Heart left ventricle (tissue), 16 donors: ENCODE measurements at places on chromosomes 1 and 21. TPM values are rescaled to one million over a fixed set of nuclear protein-coding genes. Genes with fewer than 3 reads are reported as not detected.

DNA sequence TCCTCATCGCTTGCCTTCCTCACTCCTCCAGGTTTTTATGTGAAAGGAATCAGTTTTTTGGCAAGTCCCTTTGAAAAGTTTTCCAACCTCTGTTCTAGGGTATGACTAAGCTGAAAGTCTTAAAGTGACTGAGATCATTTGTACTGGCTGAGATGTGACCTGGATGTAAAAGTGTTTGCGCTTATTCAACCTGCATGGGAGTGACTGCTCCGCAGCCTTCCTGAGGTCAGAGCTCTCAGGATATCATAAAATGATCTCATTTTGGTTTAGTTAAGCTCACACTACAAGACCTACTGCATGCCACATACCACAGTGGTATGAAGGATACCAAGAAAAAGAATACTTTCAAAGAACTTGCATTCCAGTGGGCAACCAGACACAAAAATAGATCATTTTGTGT lies 29.8 kb upstream of the TADA1 start:
- DNase-seq: no peak

GRCh38 chr1:58545591-58546519 lies 671 bp downstream of the OMA1 start:
- peak; percentile 82 for DNase-seq

Gene NUF2
- 0.23 TPM for polyA plus RNA-seq

DNA sequence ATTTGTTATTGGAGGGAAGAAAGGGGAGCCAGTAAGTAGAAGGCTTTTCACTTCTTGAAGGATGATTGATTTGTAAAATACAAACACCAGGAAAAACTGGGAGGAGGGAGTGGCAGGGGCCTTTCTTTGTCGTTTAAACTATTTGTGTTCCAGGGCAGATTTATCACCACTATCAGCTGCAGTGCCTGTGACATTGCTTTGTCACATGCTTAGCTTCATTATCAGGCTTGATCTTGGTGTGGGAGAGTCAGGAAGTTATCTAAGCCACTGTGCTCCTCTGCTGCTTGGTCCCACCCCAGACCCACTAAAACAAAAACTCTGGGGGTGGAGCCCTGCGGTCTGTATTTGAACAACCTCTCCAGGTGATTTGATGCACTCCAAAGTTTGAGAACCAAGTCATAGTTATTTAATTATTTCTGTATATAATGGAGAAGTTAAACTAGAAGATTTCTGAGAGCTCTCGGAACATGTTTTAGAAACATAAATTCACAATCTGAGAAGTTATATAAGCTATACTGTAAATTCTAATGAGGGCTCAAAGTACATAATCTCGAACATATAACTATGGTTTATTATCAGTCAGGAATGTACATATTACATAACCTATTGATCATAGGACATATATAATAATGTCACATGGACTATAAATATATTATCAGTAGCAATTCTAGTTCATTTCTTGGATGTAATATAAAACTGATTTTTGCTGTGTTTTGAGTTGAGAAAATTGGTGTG lies 87.9 kb downstream of the CDC14A start:
- no peak for DNase-seq

DNA sequence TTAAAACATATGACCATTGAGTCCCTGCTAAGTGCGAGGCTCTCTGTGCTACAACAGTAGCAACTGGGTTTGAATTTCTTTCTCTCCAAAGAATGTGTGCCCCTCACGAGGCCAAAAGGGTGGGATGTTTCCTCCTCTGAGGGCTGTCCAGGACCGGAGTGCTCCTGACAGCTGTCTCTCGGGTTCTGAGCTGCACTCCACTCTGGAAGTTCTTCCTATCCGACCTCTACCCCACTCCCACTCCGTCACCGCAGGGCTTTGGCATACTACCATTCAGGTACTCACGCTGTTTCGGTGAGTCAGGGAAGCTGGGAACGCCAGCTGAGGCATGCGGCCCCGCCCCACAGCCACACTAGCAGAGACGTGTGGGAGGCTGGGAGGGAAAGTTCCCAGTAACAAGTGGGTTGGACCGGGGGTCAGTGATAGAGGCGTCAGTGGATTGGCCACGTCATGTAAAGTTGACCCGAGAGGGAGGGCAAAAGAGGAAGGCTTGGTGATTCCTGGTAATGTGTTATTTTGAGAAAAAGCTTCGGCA lies 705 bp upstream of the SLC50A1 start:
- peak; percentile 90 for DNase-seq

Gene ETNK2
- polyA plus RNA-seq: 6.5 TPM

GRCh38 chr21:43598416-43599120 lies 60.7 kb downstream of the HSF2BP start:
- DNase-seq: no peak

Gene ADORA3
- polyA plus RNA-seq: 1.5 TPM

- DNase-seq: no peak
These were observed at the start of gene S100A14 for GRCh38 chr1:153616144-153616916. Gene S100A14, minus strand, starts transcription at chr1:153616325. Its CDS starts 467 bp downstream, at chr1:153615858.

Gene GFI1
- 0.12 TPM for polyA plus RNA-seq

Gene PROK1
- polyA plus RNA-seq: 3.4 TPM

DNA sequence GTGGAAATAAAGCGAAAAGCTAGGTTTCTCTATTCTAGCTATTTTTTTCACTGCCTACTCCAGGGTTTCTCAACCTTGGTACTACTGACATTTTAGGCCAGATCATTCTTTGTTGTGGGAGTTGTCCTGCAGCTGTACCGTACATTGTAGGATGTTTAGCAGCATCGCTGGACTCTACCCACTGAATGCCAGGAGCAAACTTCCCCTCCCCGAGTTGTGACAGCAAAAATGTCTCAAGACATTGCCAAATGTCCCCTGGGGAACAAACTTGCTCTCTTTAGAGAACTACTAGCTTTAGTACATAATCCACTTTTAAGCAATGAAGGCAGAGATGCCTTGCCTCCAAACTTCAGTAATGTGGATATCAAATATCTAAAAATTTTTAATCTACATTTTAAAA lies 122.8 kb downstream of the PLPPR5 start:
- DNase-seq: no peak

Gene FCGR3B
- polyA plus RNA-seq: 0.15 TPM

Gene TLR5
- 0.50 TPM for polyA plus RNA-seq
